ENCODE measurements at places on chromosomes 3 and 15.

GRCh38 chr15:96325541-96326327 lies 4.8 kb upstream of the NR2F2 start:
- DNase-seq, result no peak

- DNase-seq, result no peak
These were observed 83.9 kb upstream of the PFN2 start for GRCh38 chr3:150054635-150055034.

DNA sequence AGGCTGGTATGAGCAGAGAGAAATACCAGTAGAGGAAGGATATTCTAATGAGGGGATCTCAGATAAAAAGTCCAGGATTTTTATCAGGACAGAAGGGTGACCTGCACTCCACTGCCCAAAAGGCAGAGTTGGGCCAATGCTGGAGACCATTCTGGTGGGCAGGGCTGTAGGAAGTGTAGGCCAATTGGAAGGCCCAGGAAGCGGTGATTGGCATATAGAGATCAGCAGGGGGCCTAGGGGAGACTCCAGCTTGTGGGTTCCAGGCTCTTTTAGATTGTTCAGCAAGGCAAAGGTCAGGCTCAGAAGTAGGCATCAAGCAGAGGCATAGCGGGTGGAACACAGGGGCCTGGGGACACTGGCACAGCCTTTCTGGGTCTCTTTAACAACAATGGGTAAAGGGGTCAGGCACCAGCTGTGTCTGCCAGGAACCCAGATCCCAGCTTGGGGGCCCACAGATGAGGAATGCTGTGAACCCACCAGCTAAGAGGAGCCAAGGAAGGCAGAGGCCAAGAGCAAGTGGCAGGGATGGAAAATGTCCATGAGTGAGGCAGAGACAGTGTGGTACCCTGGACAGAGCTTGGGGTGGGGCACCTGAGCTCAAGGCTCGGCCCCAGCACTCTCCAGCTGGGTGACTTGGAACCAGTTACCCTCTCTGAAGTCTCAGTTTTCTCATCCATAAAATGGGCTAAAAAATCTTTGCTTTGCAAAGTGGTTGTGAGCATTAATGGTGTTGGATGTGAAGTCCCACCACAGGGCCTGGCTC lies 27.0 kb upstream of the RASGRF1 start:
- DNase-seq, result no peak

- no peak for DNase-seq
These were observed 173.0 kb downstream of the LPP start for GRCh38 chr3:188326968-188327367.

- no peak for DNase-seq
These were observed 1.7 kb downstream of the DYNC1LI1 start for GRCh38 chr3:32568953-32569352.

GRCh38 chr3:10370429-10370828 lies 49.5 kb upstream of the SEC13 start:
- DNase-seq, result no peak

DNA sequence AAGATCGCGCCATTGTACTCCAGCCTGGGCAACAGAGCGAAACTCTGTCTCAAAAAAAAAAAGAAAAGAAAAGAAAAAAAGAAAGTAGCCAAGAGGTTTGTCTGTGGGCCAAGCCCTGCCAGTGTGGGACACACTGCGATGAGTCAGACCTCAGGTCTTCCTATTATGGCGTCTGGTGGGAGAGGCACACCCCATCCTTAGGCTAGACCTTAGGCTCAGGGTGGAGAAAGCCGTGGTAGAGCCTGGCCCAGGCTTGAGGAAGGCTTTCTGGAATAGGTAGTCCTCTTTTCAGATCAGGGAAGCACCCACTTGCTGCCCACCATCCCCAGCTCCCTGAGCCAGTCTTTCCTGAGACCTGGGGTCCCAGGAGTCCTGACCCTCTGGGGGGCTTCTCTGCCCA lies 6.0 kb downstream of the HEMK1 start:
- no peak for DNase-seq

- no peak for DNase-seq
These were observed 261.0 kb downstream of the ADAMTSL3 start for GRCh38 chr15:83914906-83915305.

DNA sequence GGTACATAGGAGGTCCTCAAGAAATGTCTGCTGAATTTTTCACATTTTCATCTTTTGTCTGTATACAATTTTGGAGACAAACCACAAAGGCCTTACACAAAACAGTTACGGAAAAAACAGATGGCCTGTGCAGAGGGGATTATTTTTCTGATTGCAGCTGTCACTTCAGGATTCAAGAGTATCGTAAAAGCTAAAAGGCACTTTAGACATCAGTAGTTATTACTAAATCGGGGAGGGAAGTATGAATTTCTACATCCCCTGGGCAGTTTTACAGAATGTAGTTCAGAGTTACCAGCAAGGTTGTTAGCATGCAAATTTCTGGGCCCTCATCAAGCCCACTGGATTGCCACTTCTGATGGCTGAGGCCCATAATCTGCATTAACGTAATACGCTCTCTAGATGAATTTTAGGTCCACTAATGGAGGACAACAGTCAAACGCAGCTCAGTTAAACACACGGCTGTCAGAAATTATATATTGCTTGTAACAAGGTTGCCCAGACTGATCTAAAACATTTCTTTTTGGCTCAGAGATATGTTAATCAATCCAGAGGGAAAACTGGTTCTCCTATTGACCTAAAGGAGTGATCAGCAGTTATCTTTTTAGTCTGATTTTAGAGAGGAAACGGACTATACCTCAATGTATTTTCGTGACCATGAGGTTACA lies 1.1 kb downstream of the RIOX2 start:
- DNase-seq, result no peak

DNA sequence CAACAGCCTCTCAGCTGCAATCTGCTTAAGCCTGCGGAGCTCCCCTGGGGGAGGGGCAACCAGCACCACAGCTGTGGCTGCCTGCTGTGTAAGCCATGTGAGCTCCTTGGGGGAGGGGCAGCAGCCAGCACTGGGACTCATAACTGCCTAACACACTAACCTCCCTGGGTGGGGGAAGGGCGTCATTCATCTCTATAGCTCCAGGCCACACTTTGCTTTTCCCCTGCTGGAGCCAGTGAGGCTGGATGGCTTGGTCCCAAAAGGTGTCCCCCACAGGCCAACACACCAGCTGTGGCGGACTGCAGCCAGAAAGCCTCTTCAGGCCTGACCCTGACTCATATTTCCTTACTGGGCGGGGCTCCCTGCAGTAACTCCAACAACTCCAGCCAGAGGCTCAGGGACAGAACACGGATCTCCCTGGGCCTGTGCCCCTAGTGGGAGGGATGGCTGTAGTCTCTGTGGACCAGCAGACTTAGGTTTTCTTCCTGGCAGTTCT lies 129.8 kb downstream of the PPM1L start:
- DNase-seq, result no peak

GRCh38 chr3:179613807-179614206 lies 9.2 kb downstream of the NDUFB5 start:
- no peak for DNase-seq

DNA sequence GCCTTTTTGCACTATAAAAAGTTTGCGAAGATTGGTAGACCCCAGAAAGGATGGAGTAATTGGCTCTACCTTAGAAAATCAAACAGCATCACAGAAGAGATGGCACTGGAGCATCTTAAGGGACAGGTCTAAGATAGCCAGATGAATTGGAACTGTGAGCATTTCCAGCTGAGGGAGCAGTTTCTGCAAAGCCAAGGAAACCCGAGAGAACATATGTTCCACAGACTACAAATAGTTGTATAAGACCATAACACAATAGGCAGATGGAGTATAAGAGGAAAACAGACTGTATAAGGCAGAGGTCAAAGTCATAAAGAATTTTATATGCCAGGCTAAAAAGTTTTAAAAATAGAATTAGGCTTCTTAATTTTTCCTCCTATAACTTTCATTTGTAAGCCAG lies 46.0 kb downstream of the TSC22D2 start:
- DNase-seq, result no peak

GRCh38 chr15:90062023-90062442 lies 40.2 kb downstream of the IDH2 start:
- no peak for DNase-seq

DNA sequence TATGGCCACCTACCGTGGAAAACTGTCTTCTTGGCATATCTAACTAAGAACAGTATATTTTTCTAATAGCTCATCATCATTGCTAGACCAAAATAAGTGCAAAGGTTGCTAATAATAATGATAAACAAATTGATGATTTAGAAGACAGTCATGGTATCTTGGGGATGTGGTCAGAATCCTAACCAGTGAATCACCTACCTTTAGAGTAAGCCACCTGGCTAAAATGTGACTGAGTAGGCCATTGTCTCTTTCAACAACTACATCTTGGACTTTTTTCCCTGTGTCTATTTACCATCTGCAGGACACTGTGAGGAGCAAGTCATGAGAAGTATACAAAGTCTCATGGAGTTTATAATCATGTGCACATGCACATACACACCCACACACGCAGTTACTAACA lies 273.5 kb upstream of the SEMA6D start:
- DNase-seq, result no peak

- DNase-seq, result no peak
These were observed 67.8 kb upstream of the FSIP1 start for GRCh38 chr15:39850436-39850835.

GRCh38 chr3:181929501-181929900 lies 217.8 kb downstream of the SOX2 start:
- DNase-seq, result no peak

- no peak for DNase-seq
These were observed 103.8 kb downstream of the RBMS3 start for GRCh38 chr3:29384640-29385039.

GRCh38 chr3:132652640-132653270 lies 6.9 kb downstream of the ACAD11 start:
- DNase-seq, result no peak

- DNase-seq, result no peak
These were observed 137.4 kb downstream of the MBNL1 start for GRCh38 chr3:152405915-152406802.

GRCh38 chr15:99158626-99159412 lies 53.9 kb downstream of the SYNM start:
- DNase-seq, result no peak

DNA sequence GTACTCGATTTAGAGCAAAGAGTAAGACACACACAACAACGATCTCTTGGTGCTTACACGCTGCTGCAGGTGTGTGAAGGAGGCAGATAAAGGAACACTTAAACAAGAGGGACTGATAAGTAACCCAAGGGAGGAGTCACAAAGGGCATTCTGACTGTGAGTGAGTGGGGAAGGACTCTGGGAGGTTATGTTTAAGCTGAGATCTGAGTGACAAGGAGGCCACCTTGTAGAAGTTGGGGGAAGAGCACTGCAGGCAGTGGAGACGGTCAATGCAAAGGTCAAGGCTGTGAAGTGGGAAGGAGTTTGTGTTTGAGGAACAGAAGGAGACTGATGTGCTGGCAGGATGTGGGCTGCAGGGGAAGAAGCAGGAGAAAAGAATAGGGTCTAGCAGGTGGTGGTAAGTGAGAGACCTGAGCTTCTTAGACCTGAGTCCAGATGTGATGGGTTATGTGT lies 63.1 kb downstream of the LPP start:
- DNase-seq, result no peak

- no peak for DNase-seq
These were observed 21.2 kb downstream of the SIN3A start for GRCh38 chr15:75430259-75430658.

DNA sequence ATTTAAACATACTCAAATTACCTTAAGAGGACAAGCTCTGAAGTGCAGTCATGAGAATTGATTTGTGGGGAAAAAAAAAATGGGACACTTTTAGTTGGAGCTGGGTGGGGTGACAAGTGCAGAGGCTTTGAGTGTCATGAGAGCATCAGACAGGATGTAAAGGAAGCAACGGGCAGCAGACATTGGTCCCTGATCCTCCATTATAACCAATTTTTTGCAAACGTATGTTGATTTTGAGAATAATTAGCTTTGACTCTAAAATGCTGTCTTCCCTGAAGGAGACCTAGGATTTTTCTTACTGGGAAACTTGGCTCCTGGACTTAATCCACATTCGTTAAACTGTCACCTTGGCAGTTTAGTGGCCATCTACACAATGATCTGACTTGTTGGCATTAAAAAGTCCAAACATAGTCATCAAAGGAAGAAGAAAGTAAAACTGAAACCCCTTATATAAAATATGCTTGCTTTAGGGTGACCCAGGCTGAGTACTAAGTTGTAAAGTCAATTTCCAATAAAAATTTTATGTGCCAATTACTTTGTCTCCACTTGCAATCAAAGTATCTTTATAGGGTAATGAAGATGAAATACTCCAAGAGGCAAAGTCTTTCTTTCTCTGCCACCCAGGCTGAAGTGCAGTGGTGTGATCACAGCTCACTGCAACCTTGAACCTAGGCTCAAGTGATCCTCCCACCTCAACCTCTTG lies 45.6 kb downstream of the BCL2L10 start:
- DNase-seq, result no peak

Measured in stimulated activated CD8-positive, alpha-beta memory T cell treated with anti-CD3 and anti-CD28 coated beads, Interleukin-4, amount 100 ng/mL, for 1 hour (primary cell).